Stimulated activated CD8-positive, alpha-beta memory T cell treated with anti-CD3 and anti-CD28 coated beads, Interleukin-12 subunit alpha, Interleukin-12 subunit beta, amount 100 ng/mL, for 1 hour (primary cell): ENCODE measurements at places on chromosomes 5 and 9.

DNA sequence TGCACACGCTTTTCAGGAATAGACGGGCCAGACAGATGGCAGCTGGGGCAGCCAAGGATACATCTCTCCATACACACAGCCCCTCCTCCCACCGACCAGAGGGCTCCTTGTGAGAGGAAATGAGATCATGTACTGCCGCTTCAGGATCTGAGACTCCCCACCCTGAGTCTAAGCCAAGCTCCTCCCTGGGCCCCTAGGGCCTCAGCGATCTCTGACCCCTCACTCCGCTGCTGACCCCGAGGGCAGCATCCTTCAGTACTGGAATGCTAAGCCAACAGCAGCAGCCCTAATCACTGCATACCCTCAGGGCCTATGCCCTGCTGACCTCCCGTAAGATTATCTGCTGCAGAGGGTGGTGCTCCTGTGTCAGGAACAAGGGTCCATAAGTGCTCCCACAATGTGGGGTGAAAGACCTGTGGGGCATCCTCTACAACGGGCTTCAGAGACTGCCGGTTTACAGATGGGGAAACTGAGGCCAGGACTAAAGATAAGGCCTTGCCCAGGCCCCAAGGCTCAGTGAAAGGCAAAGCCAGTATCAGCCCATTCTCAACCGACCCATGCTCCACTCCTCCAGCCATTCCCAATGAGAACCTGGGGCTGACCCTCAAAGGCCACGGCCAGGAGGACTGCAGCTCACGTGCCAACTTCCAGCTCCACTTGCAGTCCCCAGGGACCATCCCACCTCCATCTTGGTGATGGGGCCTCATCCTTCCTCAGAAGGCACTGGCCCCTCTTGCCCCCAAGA lies 37.5 kb downstream of the BICD2 start:
- no peak for DNase-seq

DNA sequence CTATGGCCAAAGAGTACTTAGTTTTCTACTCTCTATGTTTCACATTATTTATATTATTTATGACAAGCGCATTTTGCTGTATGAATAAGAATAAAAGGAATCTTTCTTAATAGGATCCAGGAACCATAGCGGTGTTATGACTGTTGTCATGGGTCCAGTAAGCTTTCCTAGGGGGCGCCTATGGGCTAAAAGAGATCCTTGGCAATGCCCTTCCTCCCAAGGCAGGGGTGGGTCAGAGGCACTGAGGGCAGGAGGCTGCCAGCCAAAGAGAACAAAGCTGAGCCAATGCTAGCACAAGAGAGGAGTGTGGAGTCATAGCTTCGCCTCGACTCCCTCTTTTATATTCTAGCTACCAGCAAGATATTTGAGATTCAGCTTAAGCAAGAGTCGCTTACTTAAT lies 98.4 kb upstream of the GNAQ start:
- no peak for DNase-seq

DNA sequence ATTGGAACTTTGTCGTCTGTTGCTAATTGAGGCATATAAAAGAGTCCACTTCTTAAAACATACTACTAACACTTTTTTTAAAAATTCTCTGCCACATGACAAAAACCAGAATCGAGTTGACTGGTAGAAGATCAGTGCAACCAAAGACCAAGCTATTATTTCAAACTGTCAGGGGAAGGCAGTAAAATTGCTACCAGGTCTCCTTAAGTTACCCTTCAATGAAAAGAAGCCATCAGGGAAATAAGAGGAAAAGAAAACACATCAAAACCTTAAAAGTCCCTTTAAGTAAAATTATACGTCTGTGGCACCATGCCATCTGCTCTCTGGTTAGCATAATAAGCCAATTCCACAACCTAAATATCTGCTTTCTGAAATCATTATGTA lies 9.6 kb downstream of the ZNF608 start:
- no peak for DNase-seq

DNA sequence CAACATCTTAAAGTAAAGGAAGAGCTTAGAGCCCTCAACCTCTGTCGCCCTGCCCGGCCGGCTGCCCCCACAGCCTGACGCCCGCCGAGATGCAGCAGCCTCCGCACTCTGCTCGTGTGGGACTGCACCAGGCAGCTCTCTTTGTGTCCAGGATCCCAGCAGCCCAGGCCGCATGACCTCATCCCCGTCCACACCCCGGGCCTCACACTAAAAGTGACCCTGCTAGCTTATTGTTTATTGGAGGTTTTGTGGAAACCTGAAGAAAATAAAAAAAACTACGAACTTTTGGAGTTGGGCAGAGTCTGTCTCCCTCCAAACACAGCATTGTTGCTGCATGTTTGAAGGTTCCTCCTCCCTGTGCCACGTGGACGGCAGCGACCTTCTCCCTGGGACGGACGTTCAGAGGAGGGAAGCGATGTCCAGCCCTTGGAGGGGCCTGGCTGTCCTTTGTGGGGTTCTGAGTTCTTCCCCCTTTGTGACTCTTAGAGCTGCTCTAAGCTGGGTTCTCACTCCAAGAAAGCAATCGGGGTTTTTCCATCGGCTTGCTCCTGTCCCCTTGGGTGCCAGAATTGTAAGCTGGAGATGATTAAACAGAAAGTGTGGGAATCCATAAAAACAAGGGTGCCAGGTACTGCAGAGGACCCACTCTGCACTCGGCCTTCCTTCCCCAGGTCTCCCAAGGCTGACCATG lies 103.5 kb upstream of the COL5A1 start:
- no peak for DNase-seq

- no peak for DNase-seq
Measured at GRCh38 chr5:6731465-6732237, 18.4 kb downstream of the TENT4A start.

- no peak for DNase-seq
Measured at GRCh38 chr5:81184749-81185110, 48.4 kb upstream of the CKMT2 start.

GRCh38 chr5:75006865-75007822 lies 45.2 kb downstream of the GCNT4 start:
- no peak for DNase-seq

GRCh38 chr9:125161284-125161918 lies 18.1 kb upstream of the SCAI start:
- no peak for DNase-seq

DNA sequence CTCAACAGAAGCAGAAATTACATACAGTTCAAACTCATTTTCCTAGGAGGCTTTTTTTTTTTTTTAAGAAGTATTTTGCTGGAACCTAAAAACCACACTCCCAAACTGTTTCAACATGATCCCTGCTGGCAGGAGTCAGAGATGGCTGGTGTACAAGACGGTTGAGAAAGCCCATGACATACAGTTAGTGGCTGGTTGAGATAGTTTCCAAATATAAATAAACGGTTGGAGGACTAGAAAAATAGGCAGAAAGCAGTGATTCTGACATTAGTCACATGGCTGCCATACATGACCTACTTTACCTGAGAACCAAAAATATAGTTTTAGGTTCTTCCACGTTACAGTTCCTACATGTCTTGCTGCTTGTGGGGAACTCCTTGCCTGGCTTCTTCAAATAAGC lies 31.7 kb upstream of the BASP1 start:
- no peak for DNase-seq

GRCh38 chr5:67289763-67290521 lies 93.3 kb upstream of the CD180 start:
- DNase-seq: no peak
